Stimulated activated CD4-positive, alpha-beta T cell treated with anti-CD3 and anti-CD28 coated beads, Interleukin-4, amount 100 ng/mL, for 24 hours (primary cell): ENCODE measurements at places on chromosomes 12 and 14.

GRCh38 chr12:32702946-32703345 is 23.8 kb downstream of the DNM1L start:
- no peak for DNase-seq

DNA sequence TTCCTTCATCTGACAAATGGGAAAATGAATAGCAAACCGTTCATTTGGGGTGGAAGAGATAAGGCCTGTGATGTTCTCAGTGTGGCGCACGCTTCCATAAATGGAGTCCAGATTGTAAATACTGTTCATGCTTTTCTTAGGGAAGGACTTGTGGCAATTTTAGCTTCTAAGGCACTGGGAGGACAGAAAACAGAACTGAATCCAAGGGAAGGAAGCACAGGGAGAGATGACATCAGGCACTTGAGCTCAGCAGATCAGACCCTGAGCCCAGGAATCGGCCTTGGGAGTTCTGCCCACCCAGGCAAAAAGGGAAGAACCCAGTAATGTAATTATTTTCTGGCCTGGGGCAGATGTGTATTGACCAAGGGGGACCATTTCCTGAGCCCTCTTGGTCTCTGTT is 7.2 kb upstream of the SH2B3 start:
- no peak for DNase-seq

- peak; percentile 78 for DNase-seq
These were observed 18.7 kb downstream of the ZBTB39 start for GRCh38 chr12:56987551-56988053.

GRCh38 chr12:11652351-11653040 is 3.0 kb downstream of the ETV6 start:
- peak; percentile 13 for DNase-seq

DNA sequence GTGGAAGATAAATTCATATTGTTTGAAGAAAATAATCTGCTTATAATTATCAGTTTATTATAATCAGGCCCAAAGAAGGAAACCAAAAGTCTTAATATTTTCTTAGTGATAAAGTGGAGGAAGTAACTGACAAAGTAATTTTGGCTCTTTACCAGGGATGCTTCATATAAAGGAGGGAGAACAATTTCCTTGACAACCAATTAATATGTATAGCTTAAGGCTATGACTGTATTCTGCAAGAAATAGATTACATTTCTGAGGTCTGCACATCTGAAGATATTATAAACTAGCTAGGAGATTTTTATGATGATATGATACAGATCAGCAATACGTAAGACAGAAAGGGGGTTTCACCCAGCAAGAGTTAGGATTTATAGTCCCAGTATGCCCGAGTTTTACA is 90.8 kb downstream of the BICD1 start:
- no peak for DNase-seq

- DNase-seq, result no peak
These were observed 395.0 kb downstream of the ZFP36L1 start for GRCh38 chr14:68397822-68398221.

DNA sequence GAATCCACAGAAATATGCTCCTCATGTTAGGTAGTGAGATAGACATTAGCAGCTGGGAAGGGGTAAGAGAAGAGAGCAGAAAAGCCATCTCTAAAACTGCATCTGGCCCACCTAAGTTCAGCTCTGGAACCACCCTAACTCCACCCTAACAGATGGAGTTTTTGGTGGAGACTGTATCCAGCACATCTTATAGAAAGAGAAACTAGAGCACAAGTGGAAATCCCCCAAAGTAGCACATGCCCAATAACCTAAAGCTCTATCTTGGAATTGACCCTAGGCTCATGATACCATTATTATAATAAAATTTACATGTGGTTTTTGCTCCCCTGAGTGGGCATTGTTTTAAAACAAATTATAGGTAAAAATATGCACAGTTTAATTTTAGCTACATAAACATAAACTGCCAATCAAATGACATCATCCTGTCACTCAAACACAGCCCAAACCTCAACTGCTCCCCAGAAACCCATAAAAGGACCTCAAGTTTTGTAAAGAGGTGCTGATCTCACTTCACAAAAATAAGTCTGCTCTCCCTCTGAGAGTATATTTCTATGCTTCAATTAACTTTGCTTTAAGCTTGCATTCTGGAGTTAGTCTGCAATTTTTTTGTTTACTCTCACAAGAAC is 206.4 kb downstream of the PIK3C2G start:
- no peak for DNase-seq

GRCh38 chr12:52673217-52673616 is 7.0 kb downstream of the KRT1 start:
- no peak for DNase-seq

DNA sequence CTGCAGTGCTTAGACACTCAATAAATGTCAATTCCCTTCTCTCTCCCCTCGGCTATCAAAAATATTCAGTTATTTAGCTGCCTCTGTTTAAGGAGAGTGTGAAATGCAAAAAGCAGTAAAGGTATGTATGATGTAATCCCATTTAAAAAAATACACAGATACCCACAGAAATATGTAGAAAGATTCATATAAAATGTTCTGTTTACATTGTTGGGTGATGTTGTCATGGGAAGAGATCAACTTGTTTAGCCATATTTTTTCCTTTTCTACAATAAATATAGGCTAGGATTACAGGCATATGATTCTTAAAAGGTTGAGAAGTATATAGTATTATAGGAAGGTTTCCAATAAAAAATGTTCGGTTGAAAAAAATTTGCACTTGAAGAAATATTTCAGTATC is 7.8 kb downstream of the PPP2R3C start:
- no peak for DNase-seq

DNA sequence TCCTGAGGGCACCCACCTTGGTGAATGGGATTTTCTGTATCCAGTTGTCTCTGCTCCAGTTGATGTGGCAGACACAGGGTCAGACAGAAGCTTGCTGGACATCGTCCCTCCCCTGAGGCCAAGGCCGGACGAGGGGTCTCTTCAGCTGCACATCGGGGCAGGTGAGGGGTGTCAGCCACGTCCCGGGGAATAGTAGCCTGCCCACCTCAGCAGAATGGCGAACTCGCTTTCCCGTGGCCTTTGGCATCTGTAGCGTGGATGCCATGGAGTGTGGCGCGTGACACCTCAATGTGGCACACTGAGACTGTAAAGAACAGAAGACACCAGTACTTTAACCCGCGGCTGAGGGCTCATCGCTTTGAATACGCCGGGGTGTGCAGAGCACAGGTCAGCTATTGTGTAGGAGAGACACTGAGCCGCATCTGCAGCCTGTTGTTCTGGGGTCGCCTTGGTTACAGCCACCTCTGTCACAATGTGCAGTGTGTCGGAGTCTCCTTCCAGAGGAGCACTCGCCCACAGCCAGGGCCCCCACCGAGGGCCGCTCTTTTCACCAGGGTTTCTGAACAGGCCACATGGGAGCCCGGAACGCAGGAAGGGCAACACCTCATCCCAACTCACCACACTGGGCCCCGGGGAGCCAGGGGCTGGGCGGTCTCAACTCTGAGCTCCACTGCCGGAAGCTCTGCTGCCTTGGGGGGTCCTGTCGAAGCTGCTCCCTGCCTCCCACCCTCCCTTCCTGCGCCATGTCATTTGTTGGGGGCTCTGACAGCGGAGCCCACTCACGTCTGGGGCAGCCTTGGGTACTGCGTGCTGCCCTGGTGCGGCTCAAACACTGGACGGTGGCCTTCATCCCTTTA is 77.0 kb downstream of the ADGRD1 start:
- DNase-seq, result no peak

DNA sequence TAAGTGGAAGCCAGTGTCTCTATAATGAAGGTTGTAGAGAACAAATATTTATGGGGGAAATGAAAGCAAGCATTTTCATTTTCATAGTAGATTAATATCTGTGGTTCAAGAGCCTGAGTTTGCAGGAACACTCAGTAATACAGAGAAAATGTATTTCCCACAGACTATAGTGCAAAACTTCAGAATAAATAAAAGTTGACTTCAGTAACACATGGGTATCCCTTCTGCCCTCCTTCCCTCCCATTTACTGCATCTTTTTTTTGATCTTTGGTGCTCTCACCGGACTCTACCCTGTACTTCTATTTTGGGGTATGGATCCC is 75.3 kb upstream of the AMN1 start:
- no peak for DNase-seq

- no peak for DNase-seq
These were observed 119.8 kb upstream of the SFSWAP start for GRCh38 chr12:131591136-131591535.

DNA sequence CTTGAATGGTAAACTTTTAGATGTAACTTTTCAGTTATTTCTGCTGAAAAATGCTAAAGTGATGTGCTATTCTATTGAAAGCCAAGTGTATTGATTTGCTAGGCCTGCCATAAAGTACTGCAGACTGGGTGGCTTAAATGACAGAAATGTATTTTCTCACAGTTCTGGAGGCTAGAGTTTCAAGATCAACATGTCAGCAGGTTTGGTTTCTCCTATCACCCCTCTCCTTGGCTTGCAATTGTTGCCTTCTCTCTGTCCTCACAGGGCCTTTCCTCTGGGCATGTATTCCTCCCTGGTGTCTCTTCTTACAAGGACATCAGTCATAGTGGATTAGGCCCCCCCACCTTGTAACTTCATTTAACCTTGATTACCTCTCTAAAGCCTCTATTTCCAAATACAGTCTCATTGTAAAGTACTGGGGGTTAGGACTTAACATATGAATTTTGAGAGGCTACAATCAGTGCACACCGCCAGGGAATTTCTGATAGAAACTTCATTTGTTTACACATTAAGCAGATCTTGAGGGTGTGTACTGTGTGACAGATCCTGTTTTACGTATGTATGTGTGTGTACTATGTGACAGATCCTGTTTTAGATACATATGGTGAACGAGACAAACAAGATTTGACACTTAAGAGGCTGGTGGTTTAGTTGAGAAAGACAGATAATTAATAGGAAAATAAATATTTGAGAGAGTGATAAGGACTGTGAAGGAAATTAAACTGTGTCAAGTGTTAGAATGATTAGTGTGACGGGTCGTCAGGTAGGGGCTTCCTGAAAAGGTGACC is 49.5 kb downstream of the ADIPOR2 start:
- no peak for DNase-seq
